HuH-7 (cell line): ENCODE measurements at places on chromosomes 7 and 10.

GRCh38 chr7:138295049-138295637 is 164.9 kb upstream of the TRIM24 start:
- DNase-seq = no peak

GRCh38 chr7:128197989-128198580 is 43.0 kb upstream of the LEP start:
- DNase-seq = no peak

DNA sequence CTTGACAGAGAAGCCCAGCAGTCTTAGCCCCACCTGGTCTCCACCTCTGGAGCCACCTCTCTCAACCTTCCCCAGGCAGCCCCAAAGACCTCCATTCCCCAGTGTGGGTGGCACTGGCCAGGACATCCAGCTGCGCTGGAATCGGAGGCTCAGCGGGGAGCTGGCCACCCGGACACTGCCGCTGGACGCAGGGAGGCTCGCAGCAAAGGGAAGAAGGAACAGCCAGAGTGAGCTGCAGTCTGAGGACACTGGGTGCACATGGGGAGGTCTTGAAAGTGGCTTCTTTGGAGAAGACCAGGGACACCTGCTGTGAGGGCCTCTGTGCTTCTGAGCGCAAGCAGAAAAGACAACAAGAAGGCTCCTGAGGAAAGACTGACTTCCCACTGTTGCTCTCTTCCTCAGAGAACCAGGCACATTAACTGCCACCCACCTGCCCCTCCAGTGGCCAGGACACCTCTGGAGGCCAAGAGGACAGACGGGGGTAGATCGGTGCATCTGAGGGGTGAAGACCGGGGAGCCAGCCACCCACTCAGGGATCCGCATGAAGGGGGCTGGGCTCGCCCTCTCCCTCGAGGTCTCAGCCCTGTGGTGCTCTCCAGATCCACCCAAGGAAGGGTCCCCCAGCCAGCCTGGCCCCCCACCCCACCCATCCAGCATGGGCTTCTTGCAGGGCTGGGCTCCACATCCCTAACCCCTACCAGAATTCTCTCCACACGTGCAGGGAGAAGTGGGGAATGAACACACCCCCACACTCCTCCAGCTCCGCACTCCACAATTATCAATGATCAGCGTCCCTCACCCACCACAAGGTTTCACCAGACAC is 1.8 kb downstream of the CAMK2B start:
- no peak for DNase-seq

- DNase-seq = no peak
Measured at GRCh38 chr7:71824006-71824760, 588.0 kb downstream of the CALN1 start.

DNA sequence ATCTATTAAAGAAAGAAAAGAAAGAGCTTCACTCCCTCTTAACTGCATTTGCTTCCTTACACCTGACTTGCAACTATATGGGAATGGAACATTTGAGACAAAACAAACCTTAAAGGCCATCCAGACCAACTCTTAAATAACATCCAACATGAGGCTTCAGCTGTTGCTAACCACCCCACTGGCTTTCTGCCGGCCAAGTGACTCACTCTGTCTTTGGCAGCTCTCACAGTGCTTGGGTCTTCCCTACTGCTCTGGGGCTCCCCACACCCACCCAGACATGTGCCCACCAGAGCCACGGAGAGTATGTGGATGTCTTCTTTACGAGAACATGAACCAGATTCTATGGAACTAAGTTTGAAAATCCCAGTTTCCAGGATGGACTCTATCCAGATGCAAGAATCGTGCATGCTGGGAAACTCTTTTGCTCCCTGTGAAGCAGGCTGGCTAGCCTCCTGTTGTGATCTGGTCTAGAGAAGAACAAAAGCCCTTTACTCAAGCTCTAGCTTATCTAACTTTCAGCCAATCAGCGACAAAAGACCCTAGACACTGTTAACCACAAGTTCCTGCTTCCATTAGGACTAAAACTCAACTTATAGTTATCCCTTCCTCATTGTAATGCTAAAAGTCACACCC is 245.7 kb downstream of the TCERG1L start:
- no peak for DNase-seq

GRCh38 chr7:44911911-44912310 is 26.6 kb upstream of the PURB start:
- DNase-seq = no peak

GRCh38 chr7:28048694-28049093 is 131.9 kb downstream of the JAZF1 start:
- DNase-seq = no peak

DNA sequence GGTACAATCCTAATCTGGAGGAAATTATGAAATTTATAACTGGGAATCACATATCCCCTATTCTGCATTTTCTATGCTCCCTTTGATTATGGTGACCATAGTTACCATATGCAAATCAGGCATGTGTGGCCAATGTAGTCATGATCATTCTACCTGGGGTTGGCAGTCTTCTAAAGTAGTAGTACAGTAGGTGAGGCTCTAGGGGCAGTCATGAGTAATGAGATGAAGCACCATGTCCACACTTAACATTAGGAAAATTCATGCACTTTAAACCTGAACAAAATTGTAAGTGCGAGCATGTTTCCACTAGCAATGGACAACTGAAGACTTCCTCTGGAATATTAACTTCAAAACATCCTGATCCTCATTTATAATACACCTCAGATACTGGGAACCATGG is 545.9 kb downstream of the SUGCT start:
- peak; percentile 59 for DNase-seq

DNA sequence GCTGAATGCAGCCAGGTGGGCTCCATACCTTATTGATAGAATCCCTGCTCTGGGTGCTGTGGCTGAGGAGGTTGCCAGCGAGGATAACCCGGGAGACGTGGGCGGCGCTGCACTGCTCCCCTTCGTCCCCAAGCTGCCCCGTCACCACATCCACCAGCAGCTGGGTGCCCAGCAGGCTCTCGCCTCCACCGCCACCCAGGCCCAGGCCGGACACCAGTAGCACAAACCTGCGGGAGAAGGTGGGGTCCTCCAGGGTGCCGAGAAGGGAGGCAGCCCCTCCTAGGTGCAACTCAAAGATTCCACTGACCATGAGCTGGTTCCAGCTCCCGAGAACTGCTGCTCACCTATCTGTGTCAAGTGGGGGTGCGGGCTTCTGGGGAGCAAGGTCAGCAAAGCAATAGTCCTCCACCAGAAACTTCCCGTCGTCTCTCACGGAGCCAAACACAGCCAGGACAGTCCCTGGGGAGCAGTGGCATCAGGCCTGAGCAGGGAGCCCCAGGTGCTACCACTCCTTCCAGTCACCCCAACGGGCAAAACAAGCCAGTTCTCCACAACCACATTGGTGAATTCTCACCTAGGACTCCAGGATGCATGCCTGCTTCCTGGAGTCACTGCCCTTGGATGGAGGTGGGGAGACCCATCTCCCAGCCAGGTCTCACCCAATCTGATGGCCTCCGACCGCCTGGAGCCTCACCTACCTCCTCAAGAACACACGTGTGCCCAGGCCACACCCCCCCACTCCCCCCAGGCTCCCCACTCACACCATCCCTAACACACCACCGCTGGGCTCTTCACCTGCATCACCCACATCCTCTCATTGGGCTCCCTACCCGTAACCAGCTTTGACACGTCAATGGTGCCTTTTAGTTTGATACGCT is 6.3 kb downstream of the POLD2 start:
- DNase-seq = no peak
